ENCODE measurements at places on chromosomes 4 and X. TPM values are rescaled to one million over a fixed set of nuclear protein-coding genes. Genes with fewer than 3 reads are reported as not detected.
A peak's percentile ranks its signal among the peaks of the same experiment; 100 is the strongest.

Gene NPFFR2
- not detected for total RNA-seq

Gene ANKRD50
- 21.2 TPM for total RNA-seq

DNA sequence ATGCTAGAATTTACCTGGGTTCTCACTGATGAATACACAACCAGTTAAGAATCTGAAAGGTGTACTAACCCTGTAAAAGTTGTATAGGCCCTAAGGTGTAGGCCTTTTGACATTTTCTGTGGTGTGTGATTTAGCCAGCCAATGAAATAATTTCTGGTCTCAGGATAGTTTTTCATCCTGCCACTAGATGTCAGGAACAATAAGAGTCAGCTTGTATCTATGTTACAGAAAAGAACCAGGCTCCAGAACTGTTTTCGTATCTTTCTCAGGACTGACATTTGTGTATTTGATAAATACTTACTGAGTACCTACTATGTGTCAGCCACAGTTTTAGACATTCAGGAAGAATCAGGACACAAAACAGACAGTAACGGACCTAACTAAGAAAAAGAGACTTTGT lies 673.6 kb upstream of the TENM3 start:
- peak; percentile 56 for DNase-seq

DNA sequence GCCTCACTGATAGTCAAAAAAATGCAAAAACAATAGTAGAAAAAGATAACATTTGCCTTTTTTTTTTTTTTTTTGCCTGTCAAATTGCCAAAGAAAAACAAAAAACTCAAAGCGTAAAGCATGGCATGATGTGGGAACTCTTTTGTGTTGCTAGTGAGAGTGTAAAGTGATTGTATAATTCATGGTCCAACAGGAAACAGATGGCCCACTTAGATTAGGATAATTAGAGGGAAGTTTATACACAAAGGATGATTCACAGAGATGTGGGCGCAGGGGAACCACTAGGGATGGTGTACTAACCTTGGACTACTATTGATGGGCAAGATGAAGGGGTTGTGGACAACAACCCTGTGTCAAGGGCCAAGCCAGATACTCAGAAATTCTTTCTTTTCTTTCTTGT lies 16.4 kb downstream of the MCUB start:
- DNase-seq, result no peak

DNA sequence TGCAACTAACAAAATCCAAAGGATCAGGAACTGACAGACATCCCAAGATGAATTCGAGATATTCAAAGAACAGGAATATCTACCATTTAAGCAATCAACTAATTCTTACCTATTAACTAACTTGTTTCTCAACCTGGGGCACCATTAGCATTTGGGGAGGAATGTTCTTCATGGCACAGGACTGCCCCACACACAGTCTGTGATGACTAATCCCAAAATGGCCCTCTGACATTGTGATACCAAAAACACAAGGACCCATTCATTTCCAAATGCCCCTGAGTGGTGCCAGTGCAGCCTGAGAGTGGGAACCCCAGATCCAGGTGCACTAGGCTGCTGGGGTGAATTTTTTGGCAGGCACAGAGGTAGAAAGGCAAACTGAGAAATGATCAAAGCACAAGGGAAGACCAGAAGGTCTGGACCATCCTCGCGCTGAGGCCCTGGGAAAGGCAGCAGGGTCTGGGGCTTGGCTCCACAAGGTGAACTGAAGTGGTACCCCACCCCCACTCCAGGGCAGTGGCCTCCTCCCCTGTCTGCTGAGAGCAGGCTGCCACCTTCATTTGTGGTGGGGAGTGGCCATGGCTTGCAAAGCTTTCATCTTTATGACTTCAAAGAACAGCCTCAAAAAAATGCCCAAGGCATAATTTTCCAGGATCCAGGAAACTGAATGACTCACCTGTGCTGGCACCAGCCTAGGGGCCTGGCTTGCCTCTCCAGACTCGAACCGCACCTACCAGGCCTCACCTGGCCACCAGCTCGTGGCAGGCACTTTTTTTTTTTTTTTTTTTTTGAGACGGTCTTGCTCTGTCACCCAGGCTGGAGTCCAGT lies 122.4 kb downstream of the BCOR start:
- DNase-seq, result no peak

Measured in HFFc6 (cell line).